ENCODE measurements at places on chromosomes 7 and 10.

- DNase-seq = no peak
These were observed 54.5 kb upstream of the PFKFB3 start for GRCh38 chr10:6148251-6148701.

GRCh38 chr10:86953747-86954680, 3.4 kb downstream of the MMRN2 start:
- peak; percentile 78 for DNase-seq

DNA sequence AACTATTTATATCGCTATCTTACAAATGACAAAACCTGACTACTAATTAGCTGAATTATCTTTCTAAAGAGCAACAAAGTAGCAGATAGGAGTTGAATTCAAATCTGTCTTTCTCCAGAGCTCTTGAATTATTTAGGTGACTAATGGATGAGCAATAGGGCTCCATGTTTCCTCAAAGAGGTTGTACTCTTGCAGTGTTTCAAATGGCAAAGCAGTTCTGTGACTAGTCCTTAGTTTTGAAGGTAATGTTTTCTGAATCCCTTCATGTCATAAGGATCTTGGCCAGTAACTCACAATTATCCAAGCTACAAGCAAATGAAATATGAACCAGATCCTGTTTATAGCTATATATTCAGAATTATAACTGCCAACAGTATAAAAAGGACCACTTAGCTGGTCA, 999.7 kb downstream of the NRG3 start:
- no peak for DNase-seq

DNA sequence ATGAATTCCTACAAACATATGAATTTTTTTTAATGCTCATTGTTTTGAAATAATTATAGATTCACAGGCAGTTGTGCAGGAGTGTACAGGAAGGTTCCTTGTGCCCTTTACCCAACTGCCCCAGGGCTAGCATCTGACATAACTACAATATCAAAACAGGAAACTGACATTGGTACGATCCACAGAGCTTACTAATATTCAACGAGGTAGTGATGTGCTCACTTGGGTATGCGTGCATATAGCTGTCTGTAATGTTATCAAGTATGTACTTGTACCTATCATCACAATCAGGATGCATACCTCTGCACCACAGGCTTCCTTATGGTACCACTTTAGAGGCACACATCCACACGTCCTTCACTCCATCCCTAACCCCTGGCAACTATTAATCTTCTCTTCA, 68.3 kb downstream of the BMS1 start:
- no peak for DNase-seq

DNA sequence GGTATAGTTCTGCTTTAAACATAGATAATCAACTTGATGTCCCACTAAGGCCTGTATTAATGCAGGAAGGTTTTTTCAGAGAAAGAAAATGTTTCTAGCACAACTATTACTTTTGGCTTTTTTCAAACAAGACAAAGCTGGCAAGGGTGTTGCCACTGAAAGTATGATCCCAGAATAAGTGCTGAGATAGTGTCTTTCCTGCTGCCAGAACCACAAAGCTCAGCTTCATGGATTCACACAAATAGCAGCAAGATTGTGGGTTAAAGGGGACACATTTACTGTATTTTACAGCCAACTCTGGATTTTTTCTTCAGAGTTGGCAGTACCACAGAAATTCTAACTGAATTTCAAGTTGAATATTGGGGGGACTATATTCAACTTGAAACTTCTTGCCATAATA, 4.3 kb downstream of the NCOA4 start:
- DNase-seq = no peak

- DNase-seq = no peak
These were observed 415.6 kb upstream of the FOXK1 start for GRCh38 chr7:4266270-4267040.

DNA sequence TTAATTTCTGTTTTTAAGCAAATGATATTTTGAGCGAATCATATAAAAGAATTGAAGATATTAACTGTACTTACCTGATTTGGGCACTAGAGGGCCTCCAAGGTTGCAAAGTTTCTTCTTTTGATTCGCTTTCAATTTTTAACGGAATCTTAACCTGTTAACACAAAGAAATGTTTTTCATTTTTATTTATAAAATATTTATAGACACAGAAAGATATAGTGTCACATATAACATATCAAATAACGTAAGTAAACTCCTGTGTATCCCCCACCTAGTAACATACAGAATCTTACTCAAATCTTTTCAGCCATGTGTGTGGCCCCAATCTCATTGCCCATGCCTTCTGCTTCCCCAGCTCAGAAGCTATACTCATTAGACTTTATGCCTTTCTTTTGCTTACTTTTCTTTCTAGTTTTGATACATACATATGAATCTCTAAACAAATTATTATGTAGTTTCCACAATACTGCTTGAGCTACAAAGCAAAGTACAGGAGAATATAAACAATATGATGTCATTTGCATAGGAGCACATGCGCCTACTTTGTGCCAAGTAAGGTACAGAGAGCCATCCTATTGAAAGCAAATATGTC, 49.5 kb upstream of the ZPBP start:
- peak; percentile 7 for DNase-seq

GRCh38 chr7:72025381-72025960, 386.7 kb downstream of the CALN1 start:
- no peak for DNase-seq

- no peak for DNase-seq
These were observed 129.4 kb upstream of the SHH start for GRCh38 chr7:155941688-155942087.

GRCh38 chr7:17546592-17546991, 248.1 kb downstream of the AHR start:
- no peak for DNase-seq

- DNase-seq = no peak
These were observed at the start of gene RAPGEF5 for GRCh38 chr7:22356701-22357310. Gene RAPGEF5, minus strand, starts transcription at chr7:22357154. Its CDS starts 94 bp downstream, at chr7:22357060.

DNA sequence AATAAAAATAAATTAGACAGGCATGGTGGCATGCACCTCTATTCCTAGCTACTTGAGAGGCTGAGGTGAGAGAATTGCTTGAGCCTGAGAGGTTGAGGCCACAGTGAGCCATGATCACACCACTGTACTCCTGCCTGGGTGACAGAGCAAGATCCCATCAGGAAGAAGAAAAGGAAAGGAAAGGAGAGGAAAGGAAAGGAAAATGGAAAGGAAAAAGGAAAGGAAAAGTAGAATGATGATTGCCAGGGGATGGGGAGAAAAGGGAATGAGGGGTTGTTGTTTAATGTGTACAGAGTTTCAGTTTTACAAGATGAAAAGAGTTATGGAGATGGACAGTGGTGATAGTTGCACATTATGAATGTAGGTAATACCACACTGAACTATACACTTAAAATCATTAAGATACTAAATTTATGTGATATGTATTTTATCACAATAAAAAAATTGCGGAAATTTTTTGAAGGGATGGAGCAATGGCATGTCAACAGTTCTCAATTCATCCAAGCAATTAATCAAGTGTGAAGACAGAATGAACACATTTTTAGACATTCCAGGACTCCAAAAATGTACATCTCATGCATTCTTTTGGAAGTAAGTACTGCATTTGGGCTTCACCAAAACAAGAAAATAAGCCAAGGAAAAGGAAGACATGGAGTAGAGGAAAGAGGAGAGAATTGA, 44.3 kb downstream of the IL6 start:
- DNase-seq = no peak

DNA sequence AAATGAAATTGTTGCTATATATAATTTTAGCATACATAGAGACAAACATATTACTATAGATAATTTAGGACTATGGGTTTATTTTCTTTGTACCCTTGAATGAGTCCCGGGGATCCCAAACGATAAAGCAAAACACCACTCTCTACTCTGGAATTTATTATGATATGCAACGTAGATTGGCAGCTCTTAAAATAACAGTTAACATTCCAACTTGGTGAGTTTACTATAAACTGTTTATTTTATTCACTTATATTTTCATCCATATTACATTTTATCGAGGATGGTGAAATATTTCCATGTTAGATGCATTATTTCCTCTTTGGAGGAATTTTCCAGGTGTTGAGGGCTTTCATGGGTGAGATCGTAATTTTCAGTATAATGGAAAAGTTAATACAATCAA, 138.7 kb upstream of the DGKB start:
- no peak for DNase-seq

DNA sequence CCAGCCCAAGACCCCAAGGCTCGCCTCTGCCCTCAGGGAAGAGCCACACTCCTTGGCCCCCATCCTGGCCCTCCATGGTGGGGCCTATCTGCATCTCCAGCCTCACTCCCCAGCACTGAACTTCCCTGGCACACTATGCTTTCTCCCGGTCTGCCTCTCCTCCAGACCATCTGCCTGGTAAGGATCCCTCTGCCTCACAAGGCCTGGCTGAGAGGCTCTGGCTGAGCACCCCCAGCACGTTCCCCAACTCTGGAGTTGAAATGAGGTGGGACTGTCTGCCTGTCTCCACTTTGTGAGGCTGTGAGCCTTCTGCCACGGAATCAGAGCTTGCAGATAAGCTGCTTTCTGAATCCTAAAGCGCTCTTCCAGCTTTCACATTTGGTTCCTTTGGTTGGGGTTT, 220.7 kb downstream of the TNS3 start:
- DNase-seq = no peak

DNA sequence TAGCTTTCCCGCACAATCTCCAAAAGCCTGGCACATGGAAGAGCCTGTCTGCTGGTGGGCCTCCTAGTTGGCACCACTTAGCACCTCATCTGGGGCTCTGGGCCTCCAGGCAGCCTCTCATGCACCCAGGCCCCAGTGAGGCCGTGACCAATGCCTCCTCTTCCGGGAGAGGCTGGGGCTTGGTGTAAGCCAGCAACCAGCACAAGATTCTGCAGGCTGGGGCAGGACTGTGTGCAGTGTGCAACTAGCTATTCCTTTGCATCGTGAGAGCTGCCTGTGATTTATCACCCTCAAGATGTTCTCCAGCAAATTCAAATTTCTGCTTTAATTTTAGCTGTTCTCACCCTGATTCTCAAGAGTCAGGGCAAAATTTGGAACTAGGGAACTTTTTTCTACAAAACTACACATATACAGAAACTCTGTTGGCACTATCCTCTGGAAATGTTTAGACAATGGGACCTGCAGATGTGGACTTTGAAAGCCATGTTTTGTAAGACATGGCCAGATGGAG, 603.7 kb upstream of the MKI67 start:
- no peak for DNase-seq

GRCh38 chr10:45407542-45407941, 33.5 kb downstream of the ALOX5 start:
- no peak for DNase-seq

DNA sequence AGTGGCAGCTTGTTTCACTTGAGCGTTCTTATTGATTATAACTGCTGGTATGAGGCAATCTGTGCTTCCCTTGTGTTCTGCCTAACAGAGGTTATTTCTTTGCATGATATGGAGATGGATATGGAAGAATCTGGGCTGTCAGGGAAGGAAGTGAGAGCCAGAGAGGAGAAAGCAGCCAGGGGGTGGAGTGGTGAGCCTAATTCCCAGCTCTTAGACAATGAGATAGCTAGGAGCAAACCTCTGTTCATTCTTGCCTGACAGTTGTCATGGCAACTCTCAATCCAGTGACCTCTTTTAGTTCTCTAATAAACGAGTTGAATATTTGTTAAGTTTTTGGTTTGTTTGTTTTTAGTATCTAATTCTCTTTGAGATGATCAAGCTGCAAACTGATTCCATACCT, 214.3 kb downstream of the NRG3 start:
- no peak for DNase-seq

GRCh38 chr7:99396418-99397296, 11.7 kb downstream of the PDAP1 start:
- no peak for DNase-seq

DNA sequence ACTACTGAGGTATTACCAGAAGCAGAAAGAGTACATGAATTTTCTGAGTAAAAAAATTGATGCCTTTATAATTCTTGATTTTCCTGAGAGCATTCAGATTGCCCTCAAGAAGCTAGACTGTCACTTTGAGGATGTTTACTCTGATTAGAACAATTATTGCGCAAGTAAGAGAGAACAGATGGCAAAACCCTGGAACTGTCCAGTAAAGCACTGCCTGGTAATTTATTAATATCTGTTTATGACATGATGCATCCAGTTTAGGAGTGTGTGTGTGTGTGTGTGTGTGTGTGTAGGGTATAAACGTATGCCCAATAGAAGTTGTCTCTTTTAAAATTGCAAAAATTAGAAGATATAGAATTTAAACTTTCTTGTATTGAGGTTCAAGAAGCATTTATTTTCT, 379.7 kb downstream of the PHTF2 start:
- no peak for DNase-seq

- no peak for DNase-seq
These were observed 3.4 kb upstream of the HTRA1 start for GRCh38 chr10:122457934-122458333.

GRCh38 chr7:101632641-101633040, 3.5 kb upstream of the MYL10 start:
- DNase-seq = no peak

DNA sequence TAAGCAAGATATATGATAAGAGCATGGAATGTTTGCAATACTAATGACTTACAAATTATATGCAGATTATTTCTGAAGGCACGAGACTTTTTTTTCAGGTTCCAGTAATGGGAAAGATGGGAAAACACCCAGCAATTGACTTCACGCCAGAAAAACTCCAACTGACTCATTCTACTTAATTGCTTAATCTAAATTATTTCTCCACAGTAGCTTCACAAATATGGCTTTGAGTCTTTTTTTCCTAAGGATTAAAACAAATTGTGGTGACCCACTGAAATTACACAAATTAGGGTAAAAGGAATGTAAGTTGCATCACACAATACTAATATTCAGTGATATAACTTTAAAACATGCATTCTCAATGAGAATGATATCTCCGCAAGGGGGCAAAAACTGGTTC, 138.7 kb downstream of the GNAI1 start:
- DNase-seq = no peak

DNA sequence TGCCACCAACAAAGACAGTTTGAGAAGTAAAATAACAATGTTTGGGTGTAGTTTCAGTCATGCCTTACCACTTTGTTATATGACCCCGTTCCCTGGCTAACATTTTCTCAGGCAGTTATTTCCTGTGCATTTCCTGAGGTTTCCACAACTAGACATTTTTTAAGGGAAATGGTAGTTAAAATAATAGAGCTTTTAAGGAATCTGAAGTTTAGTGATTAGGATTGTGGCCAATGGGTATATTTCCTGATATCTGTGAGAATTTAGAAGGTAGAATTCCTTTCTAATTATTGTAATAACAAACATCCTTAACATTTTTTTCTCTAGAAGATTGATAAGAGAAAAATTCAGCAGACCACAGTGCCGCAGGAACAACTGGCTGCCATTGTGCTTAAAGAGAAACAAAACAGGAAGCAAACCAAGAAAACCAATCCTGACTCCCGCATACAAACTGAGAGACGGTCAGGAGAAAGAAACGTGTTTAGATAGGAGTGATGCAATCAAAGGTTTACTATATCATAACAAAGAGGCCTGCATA, 193.6 kb downstream of the MBL2 start:
- no peak for DNase-seq

- DNase-seq = no peak
These were observed at the start of gene SMARCD3 for GRCh38 chr7:151248346-151249033. Gene SMARCD3, minus strand, starts transcription at chr7:151248694. Its CDS starts 132 bp downstream, at chr7:151248562.

GRCh38 chr7:100860702-100861615, 6.2 kb upstream of the TRIP6 start:
- no peak for DNase-seq

- DNase-seq = peak; percentile 62
These were observed 26.0 kb downstream of the RBM17 start for GRCh38 chr10:6114805-6115341.

Measured in AG09319 (cell line).